Tibial nerve (tissue), 4 donors: ENCODE measurements at places on chromosomes 16 and 17. TPM values are rescaled to one million over a fixed set of nuclear protein-coding genes. Genes with fewer than 3 reads are reported as not detected.

The SOX8 gene
- 51.3 TPM for total RNA-seq

The HIC1 gene
- total RNA-seq, result 42.0 TPM

The ITGAX gene
- total RNA-seq, result 2.4 TPM

The CHST4 gene
- not detected for total RNA-seq

The KRT33A gene
- total RNA-seq, result not detected

The ZNF469 gene
- total RNA-seq, result 1.8 TPM

The ABCC12 gene
- total RNA-seq, result not detected

The OR1F1 gene
- not detected for total RNA-seq

The NEUROD2 gene
- not detected for total RNA-seq

The ITGAD gene
- under 0.01 TPM for total RNA-seq

The CPPED1 gene
- total RNA-seq, result 18.1 TPM

- peaks cover 3% of the 10 kb centered on the region for H3K36me3 ChIP-seq
- no peaks in the 10 kb centered on the region for H3K4me1 ChIP-seq
- no peak for DNase-seq
- no peaks in the 10 kb centered on the region for H3K27me3 ChIP-seq
- no peak overlapping the region for H3K27ac ChIP-seq
These were observed 10.4 kb downstream of the CPPED1 start for GRCh38 chr16:12793120-12793864.

- H3K36me3 ChIP-seq, result no peaks in the 10 kb centered on the region
- H3K27me3 ChIP-seq, result peaks cover 19% of the 10 kb centered on the region
- H3K4me1 ChIP-seq, result peaks cover 14% of the 10 kb centered on the region
- no peak overlapping the region for H3K4me3 ChIP-seq
These were observed 18.0 kb downstream of the ADAM11 start for GRCh38 chr17:44776628-44777393.

DNA sequence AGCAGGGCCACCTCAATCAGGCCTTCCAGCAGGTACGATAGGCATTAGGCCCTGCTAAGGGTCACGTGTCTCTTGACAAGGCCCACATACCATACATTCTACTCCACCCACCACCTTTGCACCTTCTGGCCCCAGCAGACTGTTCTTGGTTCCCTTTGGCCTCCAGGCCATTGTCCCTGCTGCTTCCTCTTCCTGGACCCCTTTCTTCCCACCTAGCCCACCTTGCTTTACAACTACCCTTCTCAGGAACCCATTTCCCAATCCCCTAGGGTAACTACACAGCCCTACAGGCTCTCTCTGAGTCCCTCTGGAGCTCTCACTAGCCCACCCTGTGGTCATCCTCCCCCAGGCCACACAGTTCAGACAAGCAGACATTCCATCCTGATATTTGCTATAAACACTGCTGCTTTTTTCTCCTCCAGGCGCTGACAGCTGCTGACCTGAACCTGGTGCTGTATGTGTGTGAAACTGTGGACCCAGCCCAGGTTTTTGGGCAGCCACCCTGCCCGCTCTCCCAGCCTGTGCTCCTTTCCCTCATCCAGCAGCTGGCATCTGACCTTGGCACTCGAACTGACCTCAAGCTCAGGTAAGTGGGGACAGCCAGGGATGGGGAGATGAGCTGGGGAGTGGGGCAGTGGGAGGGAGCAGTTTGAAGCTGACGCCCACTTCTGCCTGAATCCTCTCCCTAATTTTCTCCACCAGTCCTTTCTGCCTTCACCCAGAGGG is 1.4 kb upstream of the NRN1L start:
- no peaks in the 10 kb centered on the region for H3K27me3 ChIP-seq
- H3K4me1 ChIP-seq, result peaks cover 14% of the 10 kb centered on the region
- no peak overlapping the region for H3K27ac ChIP-seq
- H3K4me3 ChIP-seq, result no peak overlapping the region
- H3K36me3 ChIP-seq, result peaks cover 41% of the 10 kb centered on the region
- DNase-seq, result no peak

- no peak overlapping the region for H3K27ac ChIP-seq
- no peaks in the 10 kb centered on the region for H3K4me1 ChIP-seq
- H3K27me3 ChIP-seq, result no peaks in the 10 kb centered on the region
- no peaks in the 10 kb centered on the region for H3K36me3 ChIP-seq
- no peak for DNase-seq
These were observed 133.1 kb upstream of the NUDT7 start for GRCh38 chr16:77589071-77589765.

DNA sequence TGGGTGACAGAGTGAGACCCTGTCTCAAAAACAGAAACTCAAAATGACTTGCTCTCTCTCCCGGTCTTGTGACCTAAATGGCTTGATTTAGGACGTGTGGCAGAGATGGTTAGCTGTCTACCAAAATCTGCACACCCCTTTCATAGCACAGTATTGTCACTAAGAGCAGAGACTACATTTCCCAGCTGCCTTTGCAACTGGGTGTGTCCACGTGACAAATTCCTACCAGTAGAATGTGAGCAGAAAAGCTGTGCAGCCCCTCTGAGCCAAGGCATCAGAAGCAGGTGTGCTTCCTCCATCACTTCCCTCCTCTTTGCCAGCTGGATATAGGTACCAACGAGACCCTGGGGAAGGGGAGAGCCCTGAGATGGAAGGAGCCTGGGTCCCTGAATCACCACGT is 25.5 kb downstream of the GPR142 start:
- DNase-seq, result no peak
- H3K36me3 ChIP-seq, result no peaks in the 10 kb centered on the region

- peaks cover 17% of the 10 kb centered on the region for H3K4me1 ChIP-seq
- no peaks in the 10 kb centered on the region for H3K27me3 ChIP-seq
- H3K27ac ChIP-seq, result peak overlapping the region; percentile 15
- no peak overlapping the region for H3K4me3 ChIP-seq
- DNase-seq, result no peak
These were observed 20.2 kb downstream of the FOXF1 start for GRCh38 chr16:86530251-86531190.

DNA sequence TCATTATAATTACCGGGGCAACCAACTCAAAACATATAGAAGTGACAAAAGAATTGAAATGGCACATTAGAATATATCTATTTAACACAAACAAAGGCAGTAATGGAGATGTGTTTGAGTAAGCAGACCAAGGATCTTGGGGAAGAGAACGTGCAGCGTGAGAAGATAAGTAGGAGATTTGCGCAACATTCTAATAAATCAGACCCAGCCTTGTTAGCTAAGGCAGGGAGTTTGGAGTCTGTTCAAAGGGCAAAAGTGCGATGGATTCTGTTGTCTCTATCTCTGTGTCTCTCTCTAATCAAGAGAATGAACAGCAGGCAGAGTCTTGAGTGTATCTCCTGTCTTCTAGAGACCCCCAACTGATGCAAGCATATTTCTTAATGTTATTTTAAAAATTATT is 55.0 kb upstream of the FA2H start:
- no peaks in the 10 kb centered on the region for H3K36me3 ChIP-seq
- DNase-seq, result no peak
- no peaks in the 10 kb centered on the region for H3K4me1 ChIP-seq
- H3K27me3 ChIP-seq, result no peaks in the 10 kb centered on the region
- no peak overlapping the region for H3K27ac ChIP-seq

GRCh38 chr17:8953156-8953885 is 12.2 kb downstream of the PIK3R5 start:
- H3K4me1 ChIP-seq, result no peaks in the 10 kb centered on the region
- no peak overlapping the region for H3K27ac ChIP-seq
- no peaks in the 10 kb centered on the region for H3K27me3 ChIP-seq
- no peak overlapping the region for H3K4me3 ChIP-seq
- H3K36me3 ChIP-seq, result no peaks in the 10 kb centered on the region

DNA sequence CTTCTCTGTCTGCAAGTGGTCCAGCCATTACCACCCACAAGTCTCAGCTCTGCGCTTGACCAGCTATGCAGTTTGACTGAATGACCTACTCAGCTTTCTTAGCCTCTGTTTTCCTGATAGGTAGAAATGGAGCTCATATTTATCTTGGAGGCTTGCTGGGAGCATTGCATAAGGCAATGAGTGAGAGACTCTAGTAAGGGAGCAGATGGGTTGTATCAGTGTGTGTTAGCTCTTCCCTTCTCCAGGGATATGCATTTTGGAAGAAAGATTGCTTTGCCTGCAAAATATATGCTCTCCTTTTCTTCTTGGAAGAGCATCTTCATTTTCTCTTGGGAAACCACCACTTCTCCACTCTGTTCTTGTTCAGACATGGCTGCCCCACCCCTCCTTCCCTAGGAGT is 26.1 kb downstream of the DHRS7C start:
- no peak for DNase-seq
- H3K27ac ChIP-seq, result no peak overlapping the region
- no peak overlapping the region for H3K4me3 ChIP-seq

- H3K27me3 ChIP-seq, result no peaks in the 10 kb centered on the region
- peak within 1 kb of the TSS; percentile 81 for H3K4me3 ChIP-seq
- H3K36me3 ChIP-seq, result no peaks in the 10 kb centered on the region
These were observed at the start of gene CPNE2 for GRCh38 chr16:57091975-57092785. TSS of gene CPNE2 (plus strand) at chr16:57092583. CDS start at chr16:57110743, 18,160 bp downstream.

DNA sequence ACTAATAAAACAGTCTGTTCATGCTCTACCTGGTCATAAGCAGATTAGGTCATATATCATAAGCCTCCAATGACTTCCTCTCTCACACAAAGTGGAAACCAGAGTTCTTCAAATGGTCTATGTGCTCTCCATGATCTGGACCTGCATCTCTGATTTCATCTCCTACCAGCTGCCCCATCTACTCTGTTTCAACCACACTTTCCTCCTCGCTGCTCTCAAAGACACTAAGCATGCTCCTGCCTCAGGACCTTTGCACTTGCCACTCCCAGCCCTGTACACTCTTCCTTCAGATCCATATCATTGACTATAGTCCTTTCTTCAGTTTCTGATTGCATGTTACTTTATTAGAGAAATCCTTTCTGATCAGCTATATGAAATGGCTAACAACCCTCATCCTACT is 196.8 kb downstream of the PHKB start:
- DNase-seq, result no peak
- no peak overlapping the region for H3K4me3 ChIP-seq
- no peaks in the 10 kb centered on the region for H3K27me3 ChIP-seq
- H3K27ac ChIP-seq, result no peak overlapping the region
- no peaks in the 10 kb centered on the region for H3K36me3 ChIP-seq

GRCh38 chr17:70169709-70170597 is 621 bp downstream of the KCNJ2 start:
- H3K36me3 ChIP-seq, result no peaks in the 10 kb centered on the region
- H3K27me3 ChIP-seq, result peaks cover 11% of the 10 kb centered on the region
- no peak overlapping the region for H3K27ac ChIP-seq
- peaks cover 31% of the 10 kb centered on the region for H3K4me1 ChIP-seq
- DNase-seq, result peak; percentile 22

DNA sequence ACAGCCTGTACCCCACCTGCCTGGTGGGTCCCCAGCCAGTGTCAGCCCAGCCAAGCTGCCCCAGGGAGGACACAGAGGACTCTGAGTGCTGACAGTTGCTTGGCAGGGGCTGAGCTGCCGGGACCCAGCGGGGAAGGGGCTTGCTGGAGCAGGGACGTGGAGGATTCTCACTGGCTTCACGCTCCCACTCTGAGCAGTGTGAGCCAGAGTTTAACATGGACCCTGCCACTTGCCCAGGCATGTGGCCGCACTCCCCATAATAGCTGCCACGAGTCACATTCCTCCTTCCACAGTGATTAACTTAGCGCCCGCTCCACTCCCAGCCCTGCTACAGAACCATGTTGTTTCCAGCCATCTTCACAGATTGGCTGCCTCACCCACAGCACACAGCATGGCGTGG is 31.2 kb downstream of the SREBF1 start:
- peaks cover 4% of the 10 kb centered on the region for H3K36me3 ChIP-seq
- H3K27me3 ChIP-seq, result no peaks in the 10 kb centered on the region
- DNase-seq, result no peak
- no peak overlapping the region for H3K27ac ChIP-seq

GRCh38 chr17:83119987-83120864 is 40.8 kb downstream of the METRNL start:
- no peaks in the 10 kb centered on the region for H3K36me3 ChIP-seq
- no peak overlapping the region for H3K4me3 ChIP-seq
- H3K4me1 ChIP-seq, result no peaks in the 10 kb centered on the region
- H3K27ac ChIP-seq, result no peak overlapping the region
- no peak for DNase-seq
- H3K27me3 ChIP-seq, result no peaks in the 10 kb centered on the region

GRCh38 chr17:50818921-50819657 is 16.3 kb upstream of the WFIKKN2 start:
- no peaks in the 10 kb centered on the region for H3K36me3 ChIP-seq
- DNase-seq, result no peak
- peaks cover 10% of the 10 kb centered on the region for H3K4me1 ChIP-seq
- no peaks in the 10 kb centered on the region for H3K27me3 ChIP-seq
- no peak overlapping the region for H3K4me3 ChIP-seq

DNA sequence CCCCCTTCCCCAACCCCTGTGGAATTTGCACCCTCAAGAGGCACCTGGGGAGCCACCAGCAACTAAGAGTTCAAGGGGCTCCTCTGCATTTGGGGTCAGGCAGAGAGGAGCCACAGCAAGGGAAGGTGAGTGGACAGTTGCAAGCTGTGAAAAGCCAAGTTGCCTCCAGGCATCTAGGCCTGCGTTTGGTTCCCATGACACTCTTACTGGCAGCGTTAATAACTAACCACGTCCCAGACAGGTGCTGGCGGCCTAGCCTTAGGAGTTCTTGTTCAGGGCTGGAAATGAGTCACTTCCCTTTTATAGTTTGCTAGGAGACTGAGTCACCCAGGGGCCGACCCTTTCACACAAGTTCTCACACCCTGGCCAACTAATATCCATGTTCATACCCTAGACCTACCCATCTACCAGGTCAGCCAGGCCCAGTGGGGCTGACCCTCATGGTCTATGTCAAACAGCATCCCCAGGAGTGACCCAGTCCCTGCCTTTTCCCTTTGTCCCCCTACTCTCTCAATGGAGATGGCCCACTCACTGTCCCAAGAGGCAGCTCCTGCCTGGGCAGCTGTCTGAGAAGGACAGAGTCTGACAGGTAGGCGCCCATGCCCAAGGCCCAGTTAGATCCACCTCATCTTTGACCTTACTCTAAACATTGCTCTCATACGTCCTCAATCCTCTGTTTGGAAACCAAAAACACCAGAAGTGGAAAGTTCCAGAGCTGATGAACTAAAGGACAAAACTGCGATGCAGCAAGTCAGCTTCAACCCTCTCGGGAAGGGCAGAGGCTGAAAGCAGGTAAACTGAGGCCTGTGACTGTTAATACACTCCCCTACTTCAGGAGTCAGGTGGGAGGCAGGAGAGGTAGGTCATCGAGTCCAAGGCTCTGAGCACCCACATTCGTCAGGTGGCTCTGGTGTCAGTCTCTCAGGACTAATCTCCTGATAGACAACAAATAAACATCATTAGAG is 300.6 kb downstream of the SOX9 start:
- H3K36me3 ChIP-seq, result no peaks in the 10 kb centered on the region
- H3K4me3 ChIP-seq, result no peak overlapping the region
- H3K27me3 ChIP-seq, result no peaks in the 10 kb centered on the region
- no peak for DNase-seq

GRCh38 chr16:4262303-4262835 is 10.5 kb downstream of the TFAP4 start:
- H3K4me3 ChIP-seq, result no peak overlapping the region
- H3K27me3 ChIP-seq, result no peaks in the 10 kb centered on the region
- H3K4me1 ChIP-seq, result peaks cover 12% of the 10 kb centered on the region
- H3K27ac ChIP-seq, result no peak overlapping the region
